ENCODE measurements at places on chromosomes 7 and 10. TPM values are rescaled to one million over a fixed set of nuclear protein-coding genes. Genes with fewer than 3 reads are reported as not detected.
A peak's percentile ranks its signal among the peaks of the same experiment; 100 is the strongest.

The POLR1F gene
- total RNA-seq: 23.5 TPM

The CTTNBP2 gene
- 18.4 TPM for total RNA-seq

The RBM20 gene
- total RNA-seq: 3.6 TPM

The CYP26A1 gene
- total RNA-seq: not detected

The COL28A1 gene
- 2.9 TPM for total RNA-seq

The GNAT3 gene
- total RNA-seq: not detected

The VPS41 gene
- 64.2 TPM for total RNA-seq

The SPDYE8 gene
- total RNA-seq: not detected

The PAPOLB gene
- 0.10 TPM for total RNA-seq

The IQUB gene
- 1.5 TPM for total RNA-seq

The LIPK gene
- total RNA-seq: not detected

The TAS2R41 gene
- total RNA-seq: not detected

The AQP1 gene
- total RNA-seq: 54.4 TPM

The RNF133 gene
- 0.46 TPM for total RNA-seq

The RHBDD2 gene
- total RNA-seq: 68.5 TPM

The ZP3 gene
- 11.2 TPM for total RNA-seq

The MUC12 gene
- not detected for total RNA-seq

The HMX2 gene
- not detected for total RNA-seq

The CNPY1 gene
- total RNA-seq: not detected

The GPC2 gene
- total RNA-seq: 5.6 TPM

GRCh38 chr10:119543814-119544642 lies 1.5 kb upstream of the RGS10 start:
- no peak for DNase-seq

DNA sequence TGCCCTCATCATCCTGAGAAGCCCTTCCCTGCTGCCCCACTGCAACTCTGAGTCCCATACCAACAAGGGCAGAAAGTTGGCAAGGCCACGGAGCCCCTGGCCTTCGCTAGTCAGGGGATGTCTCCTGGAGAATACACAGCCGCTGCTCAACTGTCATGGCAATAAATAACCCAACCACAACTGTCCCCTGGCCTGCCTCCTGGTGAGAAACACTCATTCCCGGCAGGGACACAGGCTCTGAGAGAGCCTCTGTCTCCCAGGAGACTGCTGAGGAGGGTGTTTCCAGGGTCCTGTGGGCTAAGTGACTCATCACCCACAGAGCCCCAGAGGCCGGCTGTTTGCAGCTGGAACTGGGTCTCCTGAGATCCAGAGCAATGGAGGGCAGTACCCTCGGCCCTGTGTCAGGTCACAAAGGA lies 354.1 kb downstream of the TNS3 start:
- DNase-seq: peak; percentile 31

GRCh38 chr10:121658611-121659010 lies 60.4 kb upstream of the FGFR2 start:
- no peak for DNase-seq

- no peak for DNase-seq
Observed at GRCh38 chr7:24956021-24956420, 24.0 kb downstream of the OSBPL3 start.

GRCh38 chr10:93398528-93398927 lies 83.6 kb downstream of the MYOF start:
- DNase-seq: no peak

GRCh38 chr10:7855205-7855604 lies 36.9 kb downstream of the TAF3 start:
- no peak for DNase-seq

- no peak for DNase-seq
Observed at GRCh38 chr10:71239946-71240795, 27.8 kb downstream of the UNC5B start.

DNA sequence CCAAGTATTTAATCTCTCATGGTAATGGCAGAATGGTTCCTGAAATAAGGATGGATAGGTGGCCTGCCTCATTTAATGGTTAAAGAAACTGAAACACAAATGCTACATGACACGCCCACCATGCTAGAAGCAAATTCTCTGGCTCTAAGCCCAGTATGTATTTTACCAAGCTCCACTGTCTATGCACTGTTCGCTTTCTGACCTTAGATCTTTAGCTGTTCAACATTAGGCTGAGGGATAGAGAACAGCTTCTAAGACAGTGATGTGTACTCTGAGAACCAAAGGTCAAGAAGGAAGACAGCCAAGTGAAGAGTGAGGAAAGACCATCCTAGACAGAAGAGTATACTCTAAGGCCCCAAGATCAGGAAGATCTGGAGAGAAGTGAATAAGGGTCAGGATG lies 26.6 kb downstream of the FAM3C start:
- DNase-seq: no peak

GRCh38 chr7:44059219-44060090 lies 5.9 kb downstream of the PGAM2 start:
- peak; percentile 36 for DNase-seq

DNA sequence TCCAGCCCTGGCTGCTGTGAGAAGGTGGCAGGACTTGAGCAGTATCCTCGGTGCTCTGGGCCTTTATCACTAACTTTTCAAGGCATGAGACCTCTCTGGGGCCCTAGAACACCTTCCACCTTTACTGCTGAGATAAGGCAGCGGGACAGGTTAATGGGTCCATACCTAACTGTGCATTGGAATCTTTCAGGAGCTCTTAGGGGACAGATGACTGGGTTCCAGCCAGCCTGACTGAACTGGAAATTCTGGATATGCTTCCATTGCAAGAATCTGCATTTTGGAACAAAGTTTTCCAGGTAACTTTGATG lies 73.0 kb downstream of the ATXN7L1 start:
- no peak for DNase-seq

DNA sequence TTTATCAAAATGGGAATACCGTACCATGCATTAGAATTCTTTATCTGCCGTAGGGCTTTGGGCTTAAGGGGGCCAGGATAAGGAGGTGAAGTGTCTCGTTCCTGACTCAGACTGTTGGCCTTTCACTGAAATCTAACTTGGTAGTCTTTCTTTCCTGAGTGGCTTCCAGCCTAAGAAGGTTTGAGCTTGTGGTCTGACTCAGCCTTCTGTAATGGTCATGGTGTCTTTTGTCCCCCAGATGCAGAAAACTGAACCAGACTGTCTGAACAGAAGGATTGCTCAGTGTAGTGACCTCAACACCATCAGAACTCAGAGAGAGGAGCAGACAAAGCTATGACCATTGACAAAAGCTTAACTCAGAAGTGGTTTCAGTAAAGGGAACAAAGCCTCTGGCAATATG lies 39.5 kb downstream of the WNT2 start:
- DNase-seq: no peak

GRCh38 chr7:106566196-106566595 lies 94.8 kb downstream of the CCDC71L start:
- no peak for DNase-seq

DNA sequence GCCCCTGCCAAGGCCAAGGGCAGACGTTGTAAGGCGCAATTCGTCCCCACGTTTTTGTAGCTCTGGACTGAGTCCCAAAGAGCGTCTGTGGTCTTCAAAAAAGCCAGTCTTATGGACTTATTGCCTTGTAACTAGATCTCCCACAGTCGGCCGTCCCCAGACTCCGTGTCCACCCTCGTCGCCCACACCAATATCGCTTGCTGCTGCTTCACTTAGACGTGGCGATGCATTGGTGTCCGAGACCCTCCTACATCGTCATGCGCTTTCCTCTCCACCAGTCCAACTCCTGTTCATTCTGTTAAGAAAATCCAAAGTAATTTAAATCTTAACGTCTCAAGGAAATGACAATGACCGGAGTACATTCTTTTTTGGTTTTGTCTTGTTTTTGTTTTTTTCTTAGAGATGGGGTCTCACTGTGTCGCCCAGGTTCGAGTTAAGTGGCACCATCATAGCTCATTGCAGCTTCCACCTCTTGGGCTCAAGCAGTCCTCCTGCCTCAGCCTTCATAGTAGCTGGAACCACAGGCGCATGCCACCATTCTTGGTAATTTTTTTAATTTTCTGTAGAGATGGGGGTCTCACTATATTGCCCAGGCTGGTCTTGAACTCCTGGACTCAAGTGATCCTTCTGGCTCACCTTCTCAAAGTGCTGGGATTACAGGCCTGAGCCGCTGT lies 851 bp downstream of the KIFBP start:
- DNase-seq: no peak

DNA sequence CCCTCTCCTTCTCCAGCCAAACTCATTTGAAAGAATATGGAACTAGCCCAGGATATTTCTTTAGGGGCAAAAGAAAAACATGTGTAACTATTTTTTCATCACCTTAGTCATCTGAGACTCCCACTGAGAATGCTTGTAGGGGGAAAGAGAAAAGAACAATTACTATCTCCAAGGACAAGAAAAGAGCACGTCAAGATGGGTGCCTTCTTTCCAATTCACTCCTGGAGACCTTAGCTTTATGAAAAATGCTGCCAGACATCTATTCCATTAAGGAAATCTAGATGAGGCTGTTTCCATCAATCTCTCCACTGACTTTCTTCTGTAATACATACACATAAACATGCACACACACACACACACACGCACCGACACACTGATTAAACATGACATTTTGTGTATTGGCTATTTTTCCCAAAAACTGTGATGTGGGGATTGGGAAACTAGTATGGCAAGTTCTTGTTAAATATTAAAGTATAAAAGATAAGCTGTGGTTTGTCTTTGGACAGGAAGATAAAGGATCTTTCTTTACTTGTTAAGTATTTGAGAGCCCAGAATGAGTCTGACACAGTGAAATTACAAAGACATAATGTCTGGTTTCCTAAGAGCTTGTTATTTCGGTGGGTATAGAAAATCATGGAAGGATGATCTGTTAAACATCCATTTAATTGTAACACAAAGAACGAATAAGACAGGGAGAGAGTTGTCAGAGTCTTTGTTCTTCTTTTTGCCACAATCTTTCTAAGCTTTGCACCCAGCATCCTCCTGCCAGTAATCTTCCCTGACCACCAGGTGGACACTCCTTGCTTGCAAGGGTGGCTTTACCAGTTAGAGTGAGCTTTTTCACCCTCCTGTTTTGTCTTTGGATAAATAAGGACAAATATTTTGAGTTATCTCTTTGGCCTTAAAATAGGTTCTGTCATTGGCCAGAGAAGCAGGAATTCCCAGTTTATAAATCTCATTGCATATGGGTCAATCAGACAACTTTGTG lies 177.3 kb upstream of the TMEM72 start:
- DNase-seq: no peak

GRCh38 chr10:19195698-19196097 lies 147.1 kb downstream of the MALRD1 start:
- DNase-seq: no peak

- peak; percentile 64 for DNase-seq
Observed at GRCh38 chr7:37920849-37921805, 687 bp downstream of the EPDR1 start.

GRCh38 chr10:11275651-11276050 lies 258.0 kb downstream of the CELF2 start:
- DNase-seq: no peak

DNA sequence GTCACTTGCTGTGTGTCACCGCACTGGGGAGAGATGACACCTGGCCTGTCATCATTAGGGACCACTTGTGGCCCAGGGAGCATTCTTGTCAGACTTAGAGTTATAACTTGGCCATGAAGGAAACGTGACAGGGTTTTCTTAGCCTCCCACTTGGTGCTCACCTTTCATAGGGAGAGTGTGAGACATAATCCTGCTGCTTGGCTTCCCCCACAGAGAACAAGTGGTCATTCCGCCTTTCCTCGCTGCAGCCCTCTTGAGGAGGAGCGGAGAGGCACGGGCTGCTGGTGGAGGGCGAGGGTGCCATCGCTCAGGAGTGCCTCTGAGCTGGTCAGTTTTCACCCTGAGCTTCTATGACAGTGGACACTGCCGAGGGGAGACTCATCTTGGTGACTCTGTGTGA lies 125.0 kb upstream of the GJD4 start:
- DNase-seq: no peak

- no peak for DNase-seq
Observed at GRCh38 chr10:109126016-109126415, 797.3 kb downstream of the XPNPEP1 start.

GRCh38 chr10:33869028-33869427 lies 534.6 kb upstream of the NRP1 start:
- DNase-seq: no peak

- DNase-seq: peak; percentile 62
Observed at GRCh38 chr7:76296743-76297740, 5.4 kb upstream of the HSPB1 start.

DNA sequence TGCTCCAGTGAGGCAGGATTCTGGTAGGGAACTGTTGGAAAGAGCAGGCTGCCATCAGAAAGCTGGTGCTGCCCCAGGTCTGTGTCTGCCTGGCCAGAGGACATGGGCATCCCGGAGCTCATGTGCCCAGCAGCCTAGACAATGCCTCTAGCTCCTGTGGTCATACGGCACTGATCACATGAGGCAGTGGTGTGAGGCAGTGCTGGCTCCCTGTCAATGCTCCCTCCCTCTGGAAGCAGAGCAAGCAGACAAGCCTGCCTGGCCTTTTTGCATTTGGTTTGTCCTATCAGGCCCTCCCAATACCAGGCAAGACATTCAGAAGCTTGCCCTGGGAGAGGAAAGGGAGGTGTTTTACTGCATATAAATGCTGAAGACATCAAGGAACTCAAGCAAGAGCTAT lies 19.5 kb upstream of the MMP21 start:
- no peak for DNase-seq

GRCh38 chr10:128540781-128541761 lies 414.8 kb upstream of the MKI67 start:
- DNase-seq: no peak

GRCh38 chr7:78143661-78144060 lies 345.1 kb downstream of the PHTF2 start:
- no peak for DNase-seq

- no peak for DNase-seq
Observed at GRCh38 chr10:43134126-43134905, 3.9 kb upstream of the CSGALNACT2 start.

GRCh38 chr10:57657164-57657765 lies 610.4 kb downstream of the IPMK start:
- peak; percentile 14 for DNase-seq

GRCh38 chr7:20159226-20159747 lies 57.9 kb downstream of the MACC1 start:
- no peak for DNase-seq

DNA sequence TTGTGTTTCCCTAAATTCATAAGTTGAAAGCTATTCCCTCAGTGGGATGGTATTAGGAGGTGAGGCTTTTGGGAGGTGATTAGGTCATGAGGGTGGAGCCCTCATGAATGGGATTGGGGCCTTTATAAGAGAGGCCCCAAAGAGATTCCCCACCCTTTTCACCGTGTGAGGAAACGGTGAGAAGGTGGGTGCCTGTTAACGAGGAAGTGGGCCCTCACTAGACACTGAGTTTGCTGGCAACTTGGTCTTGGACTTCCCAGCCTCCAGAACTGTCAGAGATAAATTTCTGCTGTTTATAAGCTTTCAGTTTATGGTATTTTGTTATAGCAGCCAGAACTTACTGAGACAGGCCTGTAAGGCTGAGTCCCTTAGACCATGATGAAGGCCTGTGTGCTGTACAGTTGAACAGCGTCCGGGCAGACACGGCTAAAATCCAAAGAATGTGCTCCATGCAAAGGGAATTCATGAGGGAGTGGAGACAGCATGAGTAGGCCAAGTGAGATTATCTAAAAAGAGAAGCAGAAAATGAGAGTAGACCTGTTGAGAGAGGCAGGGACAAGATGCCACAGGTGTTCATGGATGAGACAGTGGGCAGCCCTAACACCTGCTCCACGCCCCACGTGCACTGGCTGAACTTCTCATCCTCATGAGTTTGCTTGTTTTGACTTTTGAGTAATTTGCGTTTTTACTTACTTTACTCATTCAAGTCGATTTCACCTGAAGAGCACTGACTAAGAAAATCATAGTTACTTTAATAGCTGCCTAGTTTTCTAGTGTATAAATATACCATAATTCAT lies 66.9 kb upstream of the SFMBT2 start:
- DNase-seq: no peak

Measured in ovary (tissue), 10 donors.